Activated naive CD4-positive, alpha-beta T cell treated with anti-CD3 and anti-CD28 coated beads, Interleukin-2, amount 50 U/mL, for 72 hours (primary cell): ENCODE measurements at places on chromosomes 1 and 21. TPM values are rescaled to one million over a fixed set of nuclear protein-coding genes. Genes with fewer than 3 reads are reported as not detected.

The PLEKHN1 gene
- 1.9 TPM for total RNA-seq

The CYP2J2 gene
- 2.7 TPM for total RNA-seq

The INSRR gene
- 0.07 TPM for total RNA-seq

The CASZ1 gene
- total RNA-seq = 1.6 TPM

The VSIG8 gene
- 0.18 TPM for total RNA-seq

The TTC22 gene
- total RNA-seq = 1.4 TPM

The LAMTOR2 gene
- total RNA-seq = 51.7 TPM

The GJA8 gene
- not detected for total RNA-seq

The OLIG2 gene
- total RNA-seq = not detected

The FCGR3B gene
- not detected for total RNA-seq

The OR6N2 gene
- not detected for total RNA-seq

The HOOK1 gene
- total RNA-seq = 18.3 TPM

The KLHL17 gene
- total RNA-seq = 26.1 TPM

The OR2AK2 gene
- not detected for total RNA-seq

The TNFRSF9 gene
- total RNA-seq = 66.8 TPM

The PPIAL4G gene
- total RNA-seq = 0.23 TPM

The FLG2 gene
- not detected for total RNA-seq

The NBPF12 gene
- total RNA-seq = 10.3 TPM

The SH3D21 gene
- 4.4 TPM for total RNA-seq

The CFHR5 gene
- not detected for total RNA-seq

The CTNNBIP1 gene
- total RNA-seq = 14.6 TPM

The ANKRD34A gene
- 9.1 TPM for total RNA-seq

The MTARC2 gene
- total RNA-seq = not detected

The ADGRL4 gene
- not detected for total RNA-seq

The NCMAP gene
- total RNA-seq = 0.14 TPM

The ACTL8 gene
- not detected for total RNA-seq

The RPTN gene
- total RNA-seq = not detected

The TPTE gene
- total RNA-seq = not detected

The USP21 gene
- total RNA-seq = 30.3 TPM

The ATXN7L2 gene
- total RNA-seq = 21.9 TPM
